Activated CD8-positive, alpha-beta memory T cell treated with anti-CD3 and anti-CD28 coated beads for 1 hour (primary cell): ENCODE measurements at places on chromosomes 3 and 15.

- DNase-seq: no peak
Observed at GRCh38 chr3:53941950-53942349, 50.3 kb upstream of the SELENOK start.

- DNase-seq: no peak
Observed at GRCh38 chr3:156806698-156807097, 19.5 kb upstream of the LEKR1 start.

GRCh38 chr3:124467980-124468902, 262.0 kb upstream of the UMPS start:
- no peak for DNase-seq

GRCh38 chr3:154779571-154779970, 300.5 kb upstream of the MME start:
- DNase-seq: no peak

DNA sequence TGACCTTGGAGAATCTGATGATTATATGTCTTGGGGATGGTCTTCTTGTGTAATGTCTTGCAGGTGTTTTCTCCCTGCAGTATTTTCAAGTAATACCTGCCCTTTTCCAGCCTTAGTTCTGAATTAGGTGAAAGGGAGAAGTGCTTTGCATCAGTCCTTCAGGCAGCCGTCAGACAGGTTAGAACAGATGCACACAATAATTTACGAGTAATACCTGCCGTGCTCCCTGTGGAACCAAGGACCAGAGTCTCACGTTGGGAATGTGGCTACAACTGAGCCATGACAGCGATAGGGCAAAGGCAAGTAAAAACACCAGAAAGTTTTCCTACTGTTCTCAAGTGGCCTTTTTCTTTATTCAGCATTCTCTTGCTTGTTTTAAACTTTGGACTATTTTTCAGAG, 69.1 kb downstream of the CHCHD6 start:
- DNase-seq: no peak

- no peak for DNase-seq
Observed at GRCh38 chr3:29494305-29495036, 213.6 kb downstream of the RBMS3 start.

DNA sequence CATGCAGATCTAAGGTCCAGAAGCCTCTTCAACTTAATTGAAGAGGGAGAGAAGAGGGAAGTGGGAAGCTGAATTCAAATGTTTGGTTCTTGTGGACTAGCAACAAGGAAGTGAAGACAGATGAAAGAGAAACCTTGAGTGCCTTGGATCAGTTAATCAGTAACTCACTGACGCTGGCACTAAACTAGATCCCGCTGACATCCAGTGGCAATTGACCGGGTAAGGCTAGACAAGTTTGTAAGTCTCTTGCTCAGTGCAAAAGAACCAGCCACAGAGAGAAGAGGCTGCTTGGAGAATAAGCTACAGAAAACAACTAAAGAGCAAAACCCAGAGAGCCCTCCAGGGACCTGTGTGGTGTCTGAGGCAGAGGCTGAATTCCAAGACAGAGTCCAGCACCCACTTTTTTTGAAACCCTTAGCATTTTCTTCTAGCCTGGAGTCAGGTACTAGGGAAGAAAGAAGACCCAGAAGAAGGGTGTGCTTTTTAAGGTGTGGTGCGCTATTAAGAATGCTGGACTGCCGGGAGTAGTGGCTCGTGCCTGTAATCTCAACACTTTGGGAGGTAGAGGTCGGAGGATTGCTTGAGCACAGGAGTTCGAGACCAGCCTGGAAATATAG, 6.9 kb downstream of the PLCH1 start:
- no peak for DNase-seq

GRCh38 chr3:156985711-156986110, 159.6 kb downstream of the LEKR1 start:
- no peak for DNase-seq

GRCh38 chr15:40968290-40969085, 15.2 kb downstream of the CHAC1 start:
- no peak for DNase-seq

GRCh38 chr15:32657198-32657883, 15.8 kb downstream of the SCG5 start:
- no peak for DNase-seq
